ENCODE measurements at places on chromosomes 1 and 21.

GRCh38 chr1:156074661-156075060 is 7.6 kb downstream of the MEX3A start:
- peak; percentile 71 for DNase-seq

DNA sequence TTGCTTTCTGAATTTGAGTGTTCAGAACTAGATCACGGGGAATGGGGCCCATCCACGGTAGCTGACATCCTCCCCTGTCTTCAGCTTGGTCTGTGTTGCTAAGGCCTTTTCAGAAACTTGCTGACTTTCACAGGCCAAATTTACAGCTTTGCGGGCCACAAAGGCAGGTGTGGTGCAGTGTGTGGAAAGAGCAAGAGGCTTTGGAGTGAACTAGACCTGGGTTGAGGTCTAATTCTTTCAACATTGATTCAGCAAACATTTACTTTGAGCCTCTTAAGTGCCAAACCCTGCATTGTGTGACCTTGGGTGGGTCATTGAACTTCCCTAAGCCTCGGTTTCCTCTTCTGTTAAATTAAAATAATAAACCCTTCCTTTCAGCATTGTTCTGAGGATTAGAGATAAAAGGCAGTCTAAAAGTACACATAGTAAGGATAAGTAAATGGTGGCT is 24.3 kb downstream of the STPG1 start:
- no peak for DNase-seq

- no peak for DNase-seq
Observed at GRCh38 chr21:44965251-44966022, 25.6 kb downstream of the SLX9 start.

DNA sequence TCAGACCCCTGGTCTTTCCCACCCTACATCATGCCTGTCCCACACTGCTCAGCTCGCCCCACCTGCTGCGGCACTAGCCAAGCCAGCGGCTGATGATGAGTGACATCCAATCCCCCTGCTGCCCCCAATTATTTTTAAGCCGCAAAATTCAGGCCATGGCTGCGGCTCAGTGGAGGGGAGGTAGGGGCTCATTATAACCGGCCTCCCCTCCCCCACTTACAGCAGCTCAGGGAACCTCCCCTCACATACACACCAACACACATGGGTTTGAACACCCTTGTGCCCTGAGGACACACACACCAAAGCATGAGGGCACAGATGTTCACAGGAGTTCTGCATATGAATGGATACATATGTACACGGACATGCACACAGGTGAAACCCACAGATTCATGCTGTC is 5.3 kb downstream of the ADGRB2 start:
- DNase-seq: peak; percentile 46

DNA sequence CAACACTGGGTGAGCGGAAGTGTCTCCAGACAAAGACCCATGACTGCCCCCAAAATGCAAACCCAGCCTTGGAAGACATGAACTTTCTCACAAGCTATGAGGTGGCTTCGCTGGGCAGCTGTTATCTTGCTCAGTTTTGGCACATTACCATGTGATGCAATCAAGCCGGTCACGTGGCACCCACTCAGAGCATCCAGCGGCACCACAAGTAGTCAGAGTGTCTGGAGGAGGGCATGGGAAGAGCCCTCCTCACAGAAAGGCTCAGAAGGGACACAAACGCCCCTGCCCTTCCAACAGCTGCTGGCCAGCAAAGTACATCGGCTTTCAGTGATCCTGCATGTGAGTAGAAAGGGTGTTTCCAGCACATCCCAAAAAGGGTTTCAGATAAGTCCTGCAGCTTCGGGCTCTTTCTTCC is 145.5 kb upstream of the IRF2BP2 start:
- DNase-seq: no peak

GRCh38 chr1:9317072-9317471 is 24.4 kb downstream of the SPSB1 start:
- no peak for DNase-seq

- peak; percentile 91 for DNase-seq
Observed at GRCh38 chr1:45014321-45015028, 2.4 kb downstream of the UROD start.

DNA sequence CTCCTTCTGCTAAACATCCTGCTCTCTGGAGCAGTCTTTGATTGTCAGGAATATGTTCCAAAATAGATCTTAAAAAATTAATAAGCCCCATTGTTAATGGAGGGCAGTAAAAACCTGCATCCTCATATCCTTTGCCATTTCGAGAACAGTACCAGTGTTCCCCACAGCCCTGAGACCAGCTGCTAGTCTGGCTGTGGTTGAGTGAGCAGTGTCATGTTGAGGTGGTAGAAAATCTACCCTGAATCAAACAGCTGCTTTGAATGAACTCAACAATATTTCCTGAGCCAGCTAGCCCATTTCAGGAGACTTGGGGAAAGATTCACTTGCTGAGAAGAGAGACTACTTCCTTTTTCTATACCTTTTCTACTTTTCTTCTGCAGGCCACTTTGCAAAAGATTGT is 24.4 kb downstream of the FABP3 start:
- DNase-seq: no peak

DNA sequence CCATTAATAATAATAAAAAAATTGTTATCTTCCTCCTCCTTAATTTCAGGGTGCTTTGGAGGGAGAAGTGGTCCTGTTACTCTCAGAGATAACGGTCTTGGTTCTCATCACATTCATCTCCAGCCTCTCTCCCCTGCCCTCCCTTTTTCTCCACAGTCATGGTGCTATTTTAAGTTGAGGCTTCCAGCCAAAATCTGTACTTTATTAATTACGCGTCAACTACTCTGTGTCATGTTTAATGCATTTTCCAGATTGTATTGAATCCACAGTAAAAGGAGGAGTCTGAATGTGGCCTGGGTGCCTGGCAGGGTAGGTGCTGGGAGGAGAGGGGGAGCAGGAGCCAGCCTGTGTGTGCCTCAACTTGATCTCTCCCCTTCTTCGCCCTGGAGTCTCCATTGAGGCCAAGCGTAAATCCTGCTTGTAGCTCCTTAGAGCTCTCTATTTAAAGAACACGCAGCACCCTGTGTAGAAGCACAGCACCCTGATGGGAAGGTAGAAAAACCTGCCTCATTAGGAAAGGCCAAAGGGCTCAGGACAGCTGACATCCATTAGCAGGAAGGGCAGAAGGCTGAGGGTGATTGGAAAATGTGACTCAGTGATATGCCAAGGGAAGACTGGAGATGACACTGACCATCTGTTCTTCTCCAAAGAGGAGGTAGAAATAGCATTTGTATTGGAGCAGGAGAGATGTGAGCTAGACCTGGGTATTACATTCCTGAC is 82.4 kb downstream of the PLXNA2 start:
- DNase-seq: peak; percentile 26

GRCh38 chr1:18646091-18646785 is 15.6 kb downstream of the PAX7 start:
- peak; percentile 45 for DNase-seq

DNA sequence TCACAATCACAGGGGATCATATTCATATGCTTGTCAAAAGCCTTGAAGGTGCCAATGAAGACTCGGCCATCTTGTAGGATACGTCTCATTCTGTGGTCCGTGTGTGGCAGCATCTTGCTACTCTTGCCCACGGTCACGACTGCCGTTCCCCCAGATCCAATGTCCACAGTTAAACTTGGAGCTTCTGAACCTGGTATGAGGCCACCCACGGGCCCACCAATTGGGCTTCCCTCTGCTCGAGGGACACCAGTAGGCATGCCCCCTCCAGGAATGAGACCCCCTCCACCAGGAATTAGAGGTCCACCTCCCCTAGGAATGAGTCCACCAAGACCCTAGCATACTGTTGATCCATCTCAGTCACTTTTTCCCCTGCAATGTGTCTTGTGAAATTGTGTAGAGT is 39.6 kb downstream of the MORN1 start:
- DNase-seq: no peak

DNA sequence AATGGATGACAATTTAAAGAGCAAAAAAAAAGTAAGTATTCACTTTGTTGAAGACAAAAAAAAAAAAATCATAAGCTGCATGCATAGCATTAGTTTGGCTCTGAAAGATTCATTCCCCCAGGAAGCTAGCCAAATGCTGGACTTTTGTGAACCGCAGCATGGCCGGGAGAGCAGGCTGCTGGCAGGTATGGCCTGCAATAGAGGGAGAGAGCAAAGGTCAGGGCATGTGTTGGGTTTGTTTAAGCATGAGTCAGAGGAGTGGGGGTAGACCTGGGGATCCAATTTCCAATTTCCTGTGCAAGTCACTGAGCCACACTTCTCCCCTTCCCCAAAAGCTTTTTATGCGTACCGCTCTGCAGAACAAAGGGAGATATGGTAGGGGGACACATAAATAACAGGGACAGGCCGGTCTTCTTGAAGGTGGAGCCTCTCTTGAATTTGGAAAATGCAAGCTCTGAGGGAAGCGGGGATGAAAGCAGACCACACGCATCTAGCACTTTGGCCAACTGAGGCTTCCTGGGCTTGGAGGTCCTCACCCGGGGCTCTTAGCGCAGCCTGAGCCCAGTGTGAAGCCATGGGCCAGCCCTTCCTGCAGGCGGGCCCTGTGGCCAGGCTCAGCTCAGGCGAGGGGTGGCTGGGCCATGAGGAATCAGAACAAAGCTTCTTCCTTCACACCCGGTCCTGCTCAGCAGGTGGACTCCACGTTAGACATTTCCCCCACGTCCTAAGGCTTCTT is 171.1 kb downstream of the TOMM20 start:
- DNase-seq: peak; percentile 37

DNA sequence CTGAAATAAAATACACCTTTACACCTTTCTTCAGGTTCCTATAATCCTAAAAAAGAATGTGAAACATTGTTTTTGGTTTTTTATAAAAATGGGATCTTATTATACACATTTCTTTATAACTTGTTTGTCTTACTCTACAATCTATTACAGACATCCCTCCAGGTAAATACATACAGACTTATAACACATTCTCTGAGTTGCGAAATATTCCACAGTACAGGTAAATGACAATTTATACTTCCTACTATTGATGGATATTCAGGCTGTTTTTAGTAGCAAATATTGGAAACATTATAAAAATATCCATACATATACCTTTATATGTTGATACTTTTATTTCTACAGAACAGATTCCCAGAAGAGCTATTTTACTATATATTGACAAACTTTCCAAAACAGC is 20.3 kb downstream of the PIK3R3 start:
- DNase-seq: no peak

GRCh38 chr1:31981972-31982371 is 31.7 kb upstream of the KHDRBS1 start:
- DNase-seq: peak; percentile 87

Measured in NCI-H82 (cell line).